ENCODE measurements at places on chromosomes 12 and 14.

DNA sequence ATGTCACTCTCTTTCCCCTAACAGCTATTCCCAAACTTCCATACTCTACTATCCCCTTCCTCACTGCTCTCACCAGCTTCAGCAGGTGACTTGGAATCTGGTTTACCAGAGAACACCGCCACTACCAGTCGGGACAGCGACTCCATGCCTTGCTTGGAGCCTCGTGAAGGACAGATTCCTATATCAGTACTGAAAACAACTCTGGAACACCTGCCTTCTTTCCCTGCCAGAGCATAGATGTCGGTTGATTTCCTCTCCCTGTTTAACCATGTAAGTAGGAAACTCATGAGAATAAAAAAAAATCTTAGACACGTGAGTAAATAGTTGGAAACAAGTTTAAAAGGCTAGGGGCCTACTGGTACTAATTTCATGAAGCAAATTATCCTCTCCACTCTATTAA lies 219.5 kb upstream of the ABCD2 start:
- no peak for DNase-seq

GRCh38 chr12:65640489-65640901 lies 183.8 kb upstream of the HMGA2 start:
- DNase-seq: no peak

GRCh38 chr12:14167005-14167628 lies 185.7 kb upstream of the GRIN2B start:
- DNase-seq: no peak

DNA sequence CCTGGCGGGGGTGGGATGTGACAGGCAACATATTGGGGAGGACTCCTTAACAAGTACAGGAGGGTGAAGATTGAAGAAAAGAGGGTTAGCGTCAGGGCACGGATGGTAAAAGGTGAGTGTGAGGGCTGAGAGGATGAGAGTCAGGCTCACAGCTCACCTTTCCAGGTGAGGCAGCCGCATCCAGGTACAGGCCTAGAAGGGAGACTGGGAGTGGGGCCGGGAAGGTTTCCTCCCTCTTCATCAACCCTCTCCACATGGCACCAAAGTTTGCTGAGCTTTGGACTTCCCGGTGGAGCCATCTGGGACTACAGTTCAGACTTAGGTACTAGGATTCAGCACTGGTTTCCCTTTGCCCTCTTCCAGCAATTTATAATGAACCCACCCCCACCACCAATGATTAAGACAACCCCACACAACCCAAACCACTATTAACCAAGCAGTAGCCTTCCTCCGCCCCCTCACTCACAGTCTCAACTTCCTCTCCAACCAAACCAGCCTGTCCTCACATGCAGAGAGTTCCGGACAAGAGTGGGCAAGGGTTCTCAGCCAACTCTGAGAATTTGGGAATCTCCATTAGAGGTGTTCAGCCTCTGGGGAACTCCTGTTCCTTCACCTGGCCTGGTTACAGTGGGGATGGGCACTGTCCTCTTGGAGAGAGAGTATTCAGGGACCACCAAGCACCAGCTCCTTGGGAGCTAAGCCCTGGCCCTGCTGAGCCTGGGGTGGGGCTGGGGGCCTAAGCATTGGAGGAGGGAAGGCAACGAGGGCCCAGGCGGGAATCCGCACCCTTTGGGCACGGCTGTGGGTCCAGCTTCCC lies 2.4 kb upstream of the HOXC4 start:
- no peak for DNase-seq

GRCh38 chr14:83470466-83470865 lies 1936.8 kb upstream of the SEL1L start:
- DNase-seq: no peak

DNA sequence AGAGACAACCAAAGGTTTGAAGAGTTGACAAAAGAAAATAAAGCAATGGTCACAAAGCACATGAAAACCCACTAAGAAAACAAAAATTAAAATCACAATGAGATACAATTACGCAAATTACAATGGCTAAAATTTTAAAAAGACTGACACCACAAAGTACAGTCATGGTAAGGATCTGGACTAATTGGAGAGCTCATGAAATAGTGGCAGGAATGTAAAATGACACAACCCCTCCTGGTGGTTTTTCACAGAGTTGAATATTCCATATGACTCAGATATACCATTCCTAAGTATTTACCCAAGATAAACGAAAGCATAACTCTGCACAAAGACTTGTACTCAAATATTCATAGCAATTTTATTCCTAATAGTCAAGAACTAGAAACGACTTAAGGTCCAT lies 65.9 kb downstream of the NOVA1 start:
- no peak for DNase-seq

DNA sequence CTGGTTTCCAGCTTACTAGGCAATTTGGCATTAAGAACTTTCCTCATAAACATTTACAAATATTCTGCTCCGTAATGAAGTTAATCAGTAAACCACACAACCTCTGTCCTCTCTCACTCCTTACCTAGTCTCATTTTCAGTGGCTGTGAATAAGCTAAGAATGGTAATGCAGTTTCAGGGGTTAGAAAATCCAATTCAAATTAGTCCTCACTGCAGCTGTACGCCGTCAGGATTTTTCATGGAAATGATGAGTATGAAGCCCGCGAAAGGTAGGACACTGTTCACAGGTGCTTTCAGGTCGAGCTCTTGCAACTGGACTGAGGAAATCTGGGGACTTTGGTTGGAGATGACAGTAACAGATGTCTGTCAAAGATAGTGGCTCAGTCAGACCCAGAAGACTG lies 29.6 kb downstream of the NR1H4 start:
- no peak for DNase-seq
